Stimulated activated CD8-positive, alpha-beta memory T cell treated with anti-CD3 and anti-CD28 coated beads, Interleukin-15, amount 100 ng/mL, for 24 hours (primary cell): ENCODE measurements at places on chromosomes 4 and X.
A peak's percentile ranks its signal among the peaks of the same experiment; 100 is the strongest.

DNA sequence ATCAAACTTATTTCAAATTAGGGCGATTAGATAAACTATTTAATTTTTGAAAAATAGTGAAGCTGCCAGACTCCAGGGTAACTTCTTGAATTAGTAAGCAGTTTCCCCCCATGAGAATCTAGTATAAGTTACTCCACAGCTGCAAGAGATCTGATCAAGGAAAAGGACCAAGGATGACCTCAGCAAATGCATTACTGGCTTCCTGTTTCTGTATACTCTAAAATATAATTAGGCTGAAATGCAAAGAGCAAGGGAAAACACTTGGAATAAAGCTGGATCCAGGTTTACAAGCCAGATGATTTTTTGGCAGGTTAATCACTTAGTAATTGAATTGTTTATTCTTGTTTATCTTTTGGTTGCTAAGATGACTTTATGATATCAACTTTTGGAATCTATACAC is 13.4 kb upstream of the P2RY10 start:
- no peak for DNase-seq

- DNase-seq: no peak
These were observed 55.4 kb upstream of the PLAC1 start for GRCh38 chrX:134713618-134714107.

GRCh38 chr4:110211007-110211769 is 12.8 kb upstream of the ELOVL6 start:
- no peak for DNase-seq

DNA sequence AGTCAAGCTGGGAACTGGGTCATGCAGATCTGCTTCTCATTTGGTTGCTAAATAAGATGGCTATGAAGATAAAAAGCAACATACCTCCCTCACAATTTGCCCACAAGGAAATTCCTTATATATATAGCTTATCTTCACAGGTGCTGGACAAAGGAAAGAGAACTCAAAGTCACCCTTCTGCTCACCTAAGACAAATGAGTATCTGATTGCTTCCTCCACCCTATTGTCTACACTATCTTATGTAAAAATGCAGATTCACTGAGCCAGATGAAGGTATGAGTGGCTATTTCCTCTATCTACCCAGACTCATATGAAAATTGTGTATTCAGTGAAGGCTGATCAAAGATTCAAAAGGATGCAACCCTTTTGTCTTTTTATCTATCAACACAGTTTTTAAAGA is 50.8 kb downstream of the CHM start:
- DNase-seq: no peak

DNA sequence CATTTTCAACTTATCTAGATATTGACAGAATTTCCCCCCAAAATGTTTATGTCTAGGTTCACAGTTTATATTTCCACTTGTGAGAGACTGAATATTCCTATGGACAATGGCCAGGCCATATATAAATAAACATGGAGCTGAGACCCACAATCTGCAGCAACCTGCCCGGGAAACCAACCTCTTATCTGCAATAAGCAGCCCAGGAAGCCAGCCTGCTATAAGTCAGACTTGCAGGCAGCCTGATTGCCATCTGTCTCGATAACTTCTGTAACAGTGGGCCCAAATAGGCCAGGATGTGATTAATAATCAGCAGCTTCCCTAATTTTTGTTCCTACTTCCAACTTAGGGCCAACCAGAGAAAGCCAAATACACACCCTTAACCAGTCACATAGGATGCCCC is 5.2 kb upstream of the NAP1L5 start:
- DNase-seq: no peak

GRCh38 chrX:53718073-53718472 is 31.6 kb upstream of the HUWE1 start:
- DNase-seq: no peak

DNA sequence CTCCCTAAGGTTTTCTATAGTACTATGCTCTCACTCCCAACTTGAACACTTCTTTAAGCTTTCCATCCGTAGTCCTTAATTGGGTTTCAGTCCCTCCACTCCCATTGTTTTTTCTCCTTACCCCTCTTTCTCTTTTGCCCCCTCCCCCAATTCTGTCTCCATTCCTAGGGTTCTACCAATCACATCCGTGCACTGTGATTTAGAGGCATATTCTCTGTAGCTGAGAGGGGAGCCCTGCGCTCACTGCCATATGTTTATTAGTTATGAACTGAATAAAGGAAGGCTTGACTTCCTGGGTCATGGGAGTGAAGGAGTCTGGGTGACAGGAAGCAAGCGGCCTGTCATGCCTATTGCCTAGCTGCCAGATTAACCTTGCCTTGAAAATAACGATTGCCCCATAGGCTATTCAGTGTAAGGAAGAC is 471 bp downstream of the MCTS1 start:
- DNase-seq: no peak

- no peak for DNase-seq
These were observed 233.8 kb upstream of the CPEB2 start for GRCh38 chr4:14768449-14768848.

DNA sequence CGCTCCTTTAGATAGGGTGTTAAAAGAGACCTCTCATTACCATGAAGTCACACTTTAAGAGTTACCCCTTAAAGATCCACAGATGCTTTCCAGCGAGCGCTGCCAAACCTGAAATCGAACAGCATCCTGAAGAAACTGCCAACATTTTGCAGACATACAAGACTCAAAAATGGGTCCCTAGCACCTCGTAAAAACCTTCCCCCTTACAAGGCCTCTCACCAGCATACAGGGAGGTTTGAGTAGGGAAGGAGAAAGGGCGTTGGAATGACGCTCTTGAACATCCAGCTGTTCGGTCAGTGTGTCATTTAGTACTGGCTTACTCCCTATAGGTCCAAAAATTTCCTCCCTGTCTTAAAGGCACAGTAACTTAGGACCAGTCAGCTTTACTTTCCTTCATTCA is 45.3 kb upstream of the PGRMC1 start:
- DNase-seq: no peak

- DNase-seq: no peak
These were observed 47.5 kb upstream of the XK start for GRCh38 chrX:37638047-37638446.

- DNase-seq: no peak
These were observed 11.7 kb downstream of the AFP start for GRCh38 chr4:73447671-73448070.

GRCh38 chrX:102714994-102715393 is 2.7 kb downstream of the GPRASP2 start:
- DNase-seq: no peak

DNA sequence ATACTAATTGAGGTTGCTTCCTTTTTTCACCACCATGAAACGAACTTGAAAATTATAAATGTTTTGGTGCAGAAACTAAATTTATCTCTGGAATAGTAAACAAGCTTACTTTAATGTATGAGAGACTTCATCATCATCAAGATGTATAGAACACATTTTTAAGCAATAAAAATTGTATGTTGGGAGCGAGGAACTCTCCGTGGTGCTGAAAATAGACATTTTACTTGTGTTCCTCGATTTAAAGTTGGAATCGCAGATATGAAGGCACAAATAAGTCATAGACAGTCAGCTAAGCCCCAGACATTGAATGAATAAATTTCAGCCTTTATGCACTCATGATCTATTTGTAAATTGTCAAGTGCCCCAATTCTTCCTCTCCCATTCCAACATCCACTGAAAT is 310.7 kb downstream of the STK32B start:
- DNase-seq: no peak

DNA sequence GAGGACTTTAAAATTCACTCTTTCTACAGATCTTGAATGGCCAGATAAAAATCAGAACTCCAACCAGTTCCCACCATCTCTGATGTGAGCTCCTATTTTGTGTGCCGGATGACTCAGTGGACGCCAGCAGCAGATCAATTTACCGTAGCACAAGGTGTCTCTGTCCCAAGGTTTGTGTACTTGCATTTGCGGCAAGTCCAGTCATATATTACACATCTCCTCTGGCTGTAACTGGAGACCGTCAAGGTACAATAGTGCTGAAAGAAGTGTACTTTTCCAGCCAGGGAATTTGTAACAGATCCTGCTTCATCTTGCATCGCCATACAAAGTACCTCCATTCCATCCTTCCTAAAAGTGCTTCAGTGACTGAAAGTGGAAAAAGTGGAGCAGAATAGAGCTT is 108.2 kb upstream of the SORBS2 start:
- DNase-seq: no peak

DNA sequence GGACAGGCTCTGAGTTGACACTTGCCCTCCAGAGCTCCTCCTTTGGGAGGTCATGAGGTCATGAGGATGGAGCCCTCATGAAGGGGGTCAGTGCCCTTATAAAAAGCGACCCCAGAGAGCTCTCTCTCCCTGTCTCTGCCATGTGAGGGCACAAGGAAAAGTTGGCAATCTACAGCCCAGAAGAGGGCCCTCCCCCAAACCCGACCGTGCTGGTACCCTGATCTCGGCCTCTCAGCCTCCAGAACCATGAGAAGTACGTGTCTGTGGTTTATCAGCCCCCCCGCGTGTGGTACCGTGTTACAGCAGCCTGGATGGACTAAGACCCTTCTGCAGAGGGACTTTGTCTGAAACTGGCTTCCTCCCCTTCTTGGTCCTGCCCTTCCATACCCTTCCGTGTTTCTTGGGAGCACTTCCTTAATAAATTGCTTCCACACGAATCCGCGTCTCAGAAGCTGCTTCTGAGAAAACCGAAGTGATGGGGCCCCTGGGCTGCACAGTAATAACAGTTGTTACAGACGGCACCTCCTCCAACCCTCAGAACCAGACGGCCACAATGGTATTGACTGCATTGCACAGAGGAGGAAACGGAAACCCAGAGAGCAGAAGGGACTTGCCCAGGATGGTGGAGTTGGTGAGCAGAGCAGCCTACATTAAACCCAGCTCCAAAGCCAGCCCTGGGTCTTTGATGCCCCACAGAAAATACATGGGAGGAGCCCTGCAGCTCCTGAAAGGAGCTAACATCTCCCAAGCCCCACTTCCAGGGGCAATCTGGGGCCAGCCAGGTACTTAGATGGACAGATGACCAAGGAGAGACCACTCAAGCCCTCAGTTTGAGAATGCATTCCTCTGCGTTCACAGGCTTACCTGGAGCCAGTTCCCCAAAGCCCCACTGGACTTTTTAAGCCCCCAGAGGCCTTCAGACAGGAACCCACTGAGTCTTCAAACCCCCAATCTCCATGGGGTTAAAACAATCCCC is 242.7 kb downstream of the BCOR start:
- DNase-seq: peak; percentile 26

- no peak for DNase-seq
These were observed 70.9 kb downstream of the INTS12 start for GRCh38 chr4:105637408-105638176.

DNA sequence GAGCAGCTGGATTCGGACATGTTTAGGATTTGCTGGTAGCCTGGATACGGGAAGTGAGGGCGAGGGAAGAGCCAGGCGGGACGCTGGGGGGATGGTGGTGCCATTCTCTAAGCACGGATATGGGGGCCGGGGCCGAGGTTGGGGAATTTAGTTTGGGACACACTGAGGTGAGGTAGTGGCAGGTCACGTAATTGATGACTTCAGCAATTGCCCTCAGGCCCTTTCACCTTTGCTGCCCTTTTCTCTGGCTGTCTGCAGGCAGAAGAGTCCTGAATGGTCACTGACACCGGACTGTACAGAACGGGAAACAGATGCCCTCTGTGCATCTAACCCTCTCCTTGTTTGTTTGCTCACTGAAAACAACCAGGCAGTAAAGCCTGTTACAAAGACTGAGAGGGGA is 16.9 kb upstream of the HMGB3 start:
- DNase-seq: no peak

- DNase-seq: no peak
These were observed 332.9 kb downstream of the PPP3CA start for GRCh38 chr4:101014417-101014816.
